Stimulated activated CD8-positive, alpha-beta memory T cell treated with anti-CD3 and anti-CD28 coated beads, Interleukin-2, amount 100 ng/mL, for 1 hour (primary cell): ENCODE measurements at places on chromosomes 4 and X.

DNA sequence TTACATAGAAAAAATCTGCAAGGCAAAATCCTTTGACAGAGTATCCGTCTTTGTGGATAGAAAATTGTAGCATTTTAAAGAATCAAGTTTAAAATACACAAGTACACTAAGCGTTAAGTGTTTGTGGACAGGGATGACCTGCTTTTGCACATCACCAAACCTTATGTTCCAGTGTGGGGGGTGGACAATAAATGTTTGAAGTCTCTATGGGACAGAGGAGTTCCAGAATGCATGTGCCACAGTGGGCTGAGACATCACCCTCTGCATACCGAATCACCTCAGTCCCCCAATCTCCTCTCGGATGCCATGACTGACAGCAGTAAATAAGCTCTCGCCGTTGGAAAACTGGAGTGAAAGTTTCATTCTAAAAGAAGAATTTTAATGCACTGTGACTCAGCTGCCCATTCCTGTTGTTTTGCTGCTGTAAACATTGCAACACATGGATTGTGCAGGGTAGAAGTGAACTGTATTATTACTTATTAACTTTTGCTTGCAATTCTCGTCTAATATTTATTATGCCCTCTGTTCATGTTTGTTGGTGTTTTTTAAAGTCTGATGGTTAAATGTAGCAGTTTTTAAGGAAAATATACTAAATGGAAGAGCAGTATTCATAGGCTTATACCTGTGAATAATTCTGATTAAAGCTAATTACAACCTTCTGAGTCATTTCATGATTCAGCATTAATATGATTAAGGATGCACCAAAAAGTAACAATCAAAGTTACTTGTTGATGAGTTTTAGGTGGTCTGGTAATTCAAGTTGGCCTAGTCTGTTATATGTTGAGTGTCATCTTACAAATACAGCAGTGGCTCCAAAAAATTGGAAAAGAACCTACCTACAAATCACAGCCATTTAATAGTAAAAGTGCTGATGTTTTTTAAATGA, 24.0 kb downstream of the CDKN2AIP start:
- DNase-seq: no peak

- no peak for DNase-seq
Measured at GRCh38 chr4:56681158-56681852, at the start of gene HOPX. Gene HOPX (minus strand): TSS chr4:56681296. CDS start chr4:56657816, 23,480 bp downstream.

DNA sequence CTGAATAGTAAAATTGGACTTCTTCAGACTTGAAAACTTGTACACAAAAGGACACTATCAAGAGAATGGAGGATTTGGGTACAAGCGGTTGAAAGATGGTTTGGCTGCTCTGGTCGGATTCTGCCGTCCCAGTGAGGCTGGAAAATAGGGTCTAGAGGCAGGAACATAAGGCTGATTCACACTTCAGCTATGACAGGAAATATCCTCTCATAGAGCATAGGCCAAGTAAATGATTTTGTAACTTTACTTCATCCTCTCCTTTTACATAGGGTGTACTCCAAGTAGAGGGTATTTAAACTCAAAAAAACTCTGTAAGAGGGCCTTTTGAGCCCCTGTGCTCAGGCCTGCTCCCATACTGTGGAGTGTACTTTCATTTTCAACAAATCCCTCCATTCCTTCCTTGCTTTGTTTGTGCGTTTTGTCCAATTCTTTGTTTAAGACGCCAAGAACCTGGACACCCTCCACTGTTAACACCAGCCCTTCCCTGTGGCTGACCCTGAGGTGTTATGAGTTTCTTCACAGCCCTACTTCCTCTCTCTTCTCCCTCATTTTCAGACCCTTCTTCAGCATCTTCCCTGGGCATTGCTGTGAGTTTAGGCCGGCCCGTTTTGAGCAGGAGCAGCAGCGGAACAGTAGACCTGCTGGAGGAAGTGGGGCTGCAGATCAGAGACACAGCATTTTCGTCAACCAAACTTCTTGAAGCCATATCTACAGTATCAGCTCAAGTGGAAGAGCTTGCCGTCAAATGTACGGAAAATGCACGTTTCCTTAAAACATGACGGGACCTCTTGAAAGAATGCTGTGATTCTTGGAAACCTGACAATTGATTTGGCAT, 7.2 kb downstream of the PGAM4 start:
- DNase-seq: no peak

GRCh38 chr4:68349279-68349648, 626 bp downstream of the YTHDC1 start:
- no peak for DNase-seq

DNA sequence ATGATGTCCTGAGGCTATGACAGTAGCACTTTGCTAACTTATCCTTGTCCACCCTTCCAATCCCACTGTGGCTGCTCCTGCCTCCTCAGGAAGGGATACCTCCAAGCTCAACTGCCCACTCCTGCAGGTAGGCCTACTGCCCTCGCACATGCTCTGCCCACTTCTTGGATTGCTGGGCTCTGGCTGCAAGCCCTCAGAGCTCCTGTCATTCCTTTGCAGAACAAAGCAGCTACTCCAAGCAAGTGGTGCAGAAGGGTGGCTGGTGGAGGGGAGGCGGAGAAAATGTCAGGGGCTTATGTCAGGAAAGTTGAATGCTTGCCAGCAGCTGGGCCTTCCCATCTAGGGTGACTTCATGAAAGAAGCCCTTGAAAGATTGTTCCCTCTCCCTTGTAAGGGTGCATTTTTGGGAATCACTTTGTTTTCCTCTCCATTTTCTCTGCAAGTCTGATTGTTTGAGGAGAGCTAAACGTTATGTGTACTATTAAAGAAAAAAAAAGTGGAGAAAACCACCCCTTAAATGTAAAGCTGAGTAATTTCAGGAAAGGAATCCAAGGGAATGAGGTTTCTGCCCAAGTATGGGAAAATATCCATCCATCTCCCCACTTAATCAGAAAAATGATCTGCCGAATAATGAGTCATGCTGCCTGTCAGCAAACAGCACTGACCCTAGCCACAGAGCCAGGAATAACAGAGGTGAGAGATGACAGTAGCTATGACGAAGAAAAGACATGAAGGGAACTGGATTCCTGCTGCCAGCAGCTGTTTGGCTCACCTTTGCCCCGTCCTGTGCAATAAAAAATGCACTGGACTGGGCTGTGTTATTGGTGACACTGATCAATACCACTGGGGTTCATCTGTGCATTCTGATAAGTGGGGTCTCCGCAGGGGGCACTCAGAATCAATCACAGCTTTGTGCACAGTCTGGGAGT, 102.0 kb downstream of the RTL5 start:
- DNase-seq: no peak

DNA sequence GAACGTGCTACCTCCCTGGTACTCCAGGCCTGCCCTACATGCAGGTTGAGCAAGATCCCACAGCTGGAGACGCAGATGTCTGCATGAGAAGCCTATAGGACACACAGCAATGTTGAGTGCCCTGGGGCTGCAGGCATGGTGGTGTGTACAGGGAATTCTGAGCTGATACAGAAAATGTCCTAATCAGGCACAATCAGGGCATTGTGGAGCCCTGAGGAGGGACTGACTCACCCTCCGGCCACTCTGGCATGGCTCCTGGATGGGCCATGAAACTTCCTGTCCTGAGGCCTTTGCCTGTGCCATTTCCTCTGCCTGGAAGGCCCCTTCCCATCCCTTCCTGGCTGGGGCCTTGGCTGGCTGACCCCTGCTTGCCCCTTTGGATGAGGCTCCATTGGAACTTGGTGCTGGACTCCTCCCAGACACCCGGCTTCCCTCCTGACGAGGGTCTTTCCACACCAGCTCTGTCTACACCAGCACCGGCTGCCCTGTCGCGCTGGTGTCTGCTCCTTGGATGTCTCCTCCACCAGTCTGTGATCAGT, 16.7 kb upstream of the AFAP1 start:
- DNase-seq: no peak

DNA sequence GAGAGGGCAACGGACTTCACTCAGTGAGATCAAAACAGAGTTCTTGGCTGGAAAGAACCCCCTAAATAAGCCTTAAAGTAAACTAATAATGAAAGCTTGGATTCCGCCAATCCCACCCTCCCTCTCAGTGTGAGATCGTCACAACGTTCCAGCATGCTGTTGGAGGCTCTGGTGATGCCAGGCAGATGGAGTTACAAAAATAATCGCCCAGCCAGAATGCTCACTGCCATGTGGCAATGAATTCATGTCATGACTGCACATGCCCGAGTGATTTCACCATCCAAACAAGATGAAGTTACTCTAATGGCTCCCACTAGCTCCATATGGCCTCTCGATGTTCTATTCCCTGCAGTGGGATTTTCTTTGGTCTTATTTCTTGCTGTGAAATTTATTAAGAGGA, 248.0 kb downstream of the SPATA18 start:
- DNase-seq: no peak

DNA sequence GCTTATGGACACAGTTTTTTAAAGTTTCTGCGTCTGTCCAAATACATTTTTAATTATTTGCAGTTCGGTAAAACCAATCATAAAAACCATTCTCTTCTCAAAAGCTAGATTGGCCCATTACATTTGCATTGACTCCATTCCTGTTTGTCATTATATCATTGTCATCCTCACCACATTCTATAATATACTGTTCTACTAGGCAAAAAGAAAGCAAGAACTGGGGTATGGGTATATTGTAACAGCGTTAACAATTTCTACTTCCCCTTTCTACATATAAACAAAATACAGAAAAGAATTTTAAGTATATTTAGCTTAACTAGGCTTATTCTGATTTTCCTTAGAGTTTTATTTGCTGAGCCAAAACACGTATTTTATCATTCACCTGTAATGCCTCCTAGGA, 91.8 kb downstream of the RAP1GDS1 start:
- DNase-seq: no peak
